NCI-H146 (cell line): ENCODE measurements at places on chromosomes 16 and 17.

GRCh38 chr16:11546608-11547061 is 40.1 kb downstream of the LITAF start:
- no peak for DNase-seq

- no peak for DNase-seq
These were observed 21.4 kb downstream of the GTF3C1 start for GRCh38 chr16:27528294-27528693.

GRCh38 chr17:79945591-79946255 is 89.9 kb downstream of the TBC1D16 start:
- no peak for DNase-seq

DNA sequence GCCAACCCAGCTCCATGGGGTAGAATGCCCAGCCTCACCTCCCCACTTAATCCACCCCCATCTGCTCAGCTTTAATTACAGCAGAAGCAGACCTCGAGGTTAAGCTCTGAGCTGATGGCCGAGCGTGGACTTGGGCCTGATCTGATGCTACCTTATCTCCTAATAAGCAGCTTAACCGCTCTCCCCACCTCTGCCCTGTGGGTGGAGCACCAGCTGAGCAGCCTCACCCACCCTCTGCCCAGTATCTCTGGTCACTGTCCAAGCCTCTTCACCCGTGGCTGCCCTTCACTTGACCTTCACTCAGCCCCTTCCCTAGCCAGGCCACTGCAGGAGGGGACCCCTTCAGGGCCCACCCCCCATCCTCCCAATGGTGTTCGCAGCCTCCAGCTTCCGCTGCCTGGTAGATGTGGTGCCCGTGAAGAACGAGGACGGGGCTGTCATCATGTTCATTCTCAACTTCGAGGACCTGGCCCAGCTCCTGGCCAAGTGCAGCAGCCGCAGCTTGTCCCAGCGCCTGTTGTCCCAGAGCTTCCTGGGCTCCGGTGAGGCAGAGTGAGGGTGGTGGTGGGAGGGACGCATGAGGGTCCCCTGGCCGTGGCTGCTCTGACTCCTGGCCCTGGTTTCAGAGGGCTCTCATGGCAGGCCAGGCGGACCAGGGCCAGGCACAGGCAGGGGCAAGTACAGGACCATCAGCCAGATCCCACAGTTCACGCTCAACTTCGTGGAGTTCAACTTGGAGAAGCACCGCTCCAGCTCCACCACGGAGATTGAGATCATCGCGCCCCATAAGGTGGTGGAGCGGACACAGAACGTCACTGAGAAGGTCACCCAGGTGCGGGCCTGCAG is 6.8 kb downstream of the KCNH6 start:
- no peak for DNase-seq

DNA sequence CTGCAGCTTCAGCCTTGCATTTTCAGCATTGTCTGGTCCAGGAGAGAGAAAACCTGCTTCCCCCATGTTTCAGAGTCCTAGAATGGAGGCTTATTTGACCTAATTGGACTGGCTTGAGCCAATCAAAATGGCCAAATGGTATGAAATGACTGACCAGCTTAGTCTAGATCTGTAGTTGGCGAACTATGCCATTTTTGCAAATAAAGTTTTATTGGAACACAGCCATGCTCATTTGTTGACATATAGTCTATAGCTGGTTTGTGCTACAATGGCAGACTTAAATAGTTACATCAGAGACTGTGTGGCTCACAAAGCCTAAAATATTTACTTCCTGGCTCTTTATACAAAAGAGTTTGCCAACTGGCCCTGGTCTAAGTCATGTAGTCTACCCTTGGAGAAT is 180.8 kb downstream of the HS3ST3B1 start:
- DNase-seq = no peak

GRCh38 chr16:85448557-85449190 is 164.4 kb upstream of the GSE1 start:
- peak; percentile 96 for DNase-seq

DNA sequence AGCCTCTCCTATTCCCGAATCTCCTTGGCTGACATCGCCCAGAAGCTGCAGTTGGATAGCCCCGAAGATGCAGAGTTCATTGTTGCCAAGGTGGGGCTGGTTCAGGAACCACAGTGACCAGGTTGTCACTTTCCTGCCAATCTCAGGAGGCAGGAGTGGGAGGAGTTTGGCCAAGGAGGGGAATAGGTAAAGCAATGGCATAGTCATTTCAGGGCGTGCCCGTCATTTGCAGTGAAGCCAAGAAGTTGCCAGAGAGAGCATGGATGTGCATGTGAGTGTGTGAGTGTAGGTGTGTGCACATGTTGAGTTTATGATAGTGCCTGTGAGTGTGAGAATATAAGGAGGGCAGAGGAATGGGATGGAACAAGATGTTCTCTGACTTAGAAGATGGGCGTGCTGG is 14.8 kb downstream of the PSMD3 start:
- DNase-seq = no peak

GRCh38 chr17:2892305-2892971 is 96.2 kb downstream of the RAP1GAP2 start:
- DNase-seq = no peak

DNA sequence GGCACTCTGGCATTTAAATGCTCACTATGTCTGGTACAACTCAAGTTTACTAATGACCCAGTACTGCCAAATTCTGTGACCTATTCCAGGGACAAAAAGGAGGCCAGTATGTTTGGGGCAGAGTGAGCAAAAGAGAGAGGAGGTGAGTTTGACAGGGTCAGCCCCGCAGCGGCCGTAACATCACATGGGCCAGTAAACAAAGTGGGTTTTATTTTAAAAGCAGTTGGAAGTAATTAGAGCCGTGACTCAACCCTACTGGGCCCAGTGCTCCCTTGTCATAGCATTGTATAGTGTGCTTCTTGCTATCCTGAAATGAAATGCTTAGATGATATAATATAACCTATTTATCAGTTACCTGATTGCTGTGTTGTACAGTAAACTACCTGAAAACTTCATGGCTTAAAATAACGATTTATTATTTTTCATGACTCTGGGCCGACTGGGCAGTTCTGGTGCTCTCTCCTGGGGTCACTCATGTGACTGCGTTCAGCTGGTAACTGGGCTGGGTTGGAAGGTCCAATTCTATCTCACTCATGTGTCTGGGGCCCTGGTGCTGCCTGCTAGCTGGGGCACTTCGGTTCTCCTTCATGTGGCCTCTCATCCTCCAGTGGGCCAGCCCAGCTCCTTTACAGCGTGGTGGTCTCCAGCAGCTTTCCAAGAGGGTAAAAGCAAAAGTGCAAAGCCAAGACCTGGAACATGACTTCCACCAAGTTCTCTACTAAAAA is 27.4 kb downstream of the IQCK start:
- no peak for DNase-seq

DNA sequence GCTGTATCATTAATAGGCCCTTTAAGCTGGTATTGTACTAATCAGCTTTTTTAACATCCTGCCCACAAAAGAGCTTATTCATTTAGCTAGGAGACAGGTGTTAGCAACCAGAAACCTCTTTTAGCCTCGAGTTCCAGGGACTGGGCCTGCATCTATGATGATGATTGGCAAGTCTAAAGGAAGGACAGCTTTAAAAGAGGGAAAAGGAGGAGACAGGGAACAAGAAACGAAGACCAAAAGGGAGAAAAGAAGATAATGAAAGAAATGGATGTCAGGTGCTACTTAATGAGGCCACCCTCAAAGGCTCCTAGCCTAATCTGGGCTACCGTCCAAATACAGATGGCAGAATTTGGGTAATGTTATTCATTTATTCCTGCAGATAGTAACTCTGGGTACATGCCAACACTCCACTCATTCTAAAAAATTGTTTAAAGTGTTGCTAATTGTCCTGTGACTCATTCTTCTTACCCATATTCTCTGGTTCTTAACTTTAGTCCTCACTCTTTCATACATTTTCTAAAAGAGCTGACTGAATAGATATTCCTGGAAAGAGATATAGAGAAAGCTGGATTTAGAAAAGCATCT is 18.7 kb upstream of the RFFL start:
- peak; percentile 16 for DNase-seq

GRCh38 chr16:35411156-35411555 is 1951.7 kb downstream of the TP53TG3F start:
- no peak for DNase-seq

DNA sequence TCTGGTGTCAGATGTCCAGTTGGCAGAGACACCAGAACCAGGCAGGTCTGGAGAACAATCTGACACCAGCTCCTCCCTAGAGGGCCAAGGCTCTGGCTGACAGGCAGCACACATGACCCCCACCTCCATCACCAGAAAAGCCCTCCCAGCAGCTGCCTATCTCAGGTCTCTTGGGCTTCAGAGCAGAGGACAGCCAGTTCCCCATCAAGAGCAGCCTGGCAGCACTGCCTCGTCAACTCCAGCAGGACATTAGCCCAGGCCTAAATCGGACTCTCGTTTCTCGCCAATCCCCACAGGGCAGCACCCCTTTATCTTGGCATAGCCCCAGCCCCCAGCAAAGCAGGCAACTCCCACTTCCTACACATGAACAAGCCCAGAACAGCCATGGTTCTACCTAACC is 4.4 kb downstream of the JUP start:
- DNase-seq = no peak

GRCh38 chr17:74623693-74624093 is at the start of gene CD300E:
CD300E (minus strand) TSS chr17:74623738; CDS start chr17:74623621, 117 bp downstream.
- DNase-seq = no peak
